Body of pancreas (tissue), 4 donors: ENCODE measurements at places on chromosomes 1 and 21. TPM values are rescaled to one million over a fixed set of nuclear protein-coding genes. Genes with fewer than 3 reads are reported as not detected.
A peak's percentile ranks its signal among the peaks of the same experiment; 100 is the strongest.

DNA sequence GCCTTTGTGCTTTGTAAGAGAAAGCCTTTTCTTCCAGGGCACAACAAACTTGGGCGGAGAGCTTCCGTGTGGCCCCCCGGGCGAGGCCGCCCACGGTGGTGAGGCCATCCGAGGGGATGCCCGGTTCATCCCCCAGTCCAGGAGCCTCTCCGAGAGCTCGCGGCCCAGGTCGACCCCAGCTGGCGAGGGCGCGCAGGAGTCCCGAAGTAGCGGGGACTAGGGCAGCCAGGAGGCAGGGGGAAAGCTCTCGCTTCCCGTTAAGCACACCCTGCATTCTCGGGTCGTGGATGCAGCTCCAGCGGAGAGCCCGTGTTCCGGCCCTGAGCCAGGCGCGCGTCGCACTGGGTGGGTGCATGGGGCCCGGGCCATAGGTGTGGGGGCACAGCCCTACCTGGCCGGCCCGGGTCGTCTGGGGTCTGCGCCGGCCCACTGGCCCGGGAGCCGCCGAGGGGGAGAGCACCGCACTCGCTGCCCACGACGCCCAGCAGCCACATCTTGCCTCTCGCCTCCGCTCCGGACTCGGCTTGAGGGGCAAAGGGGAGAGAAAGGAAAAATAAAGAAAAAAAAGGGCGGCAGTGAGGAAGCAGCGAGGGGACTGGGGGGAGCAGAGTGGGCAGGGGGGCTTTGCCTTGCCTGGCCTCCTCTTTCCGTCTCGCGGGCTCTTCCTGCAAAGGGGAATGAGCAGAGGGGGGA lies 1.8 kb downstream of the RNF220 start:
- peaks cover 35% of the 10 kb centered on the region for H3K4me1 ChIP-seq
- no peak overlapping the region for H3K27ac ChIP-seq
- no peak overlapping the region for H3K4me3 ChIP-seq
- no peaks in the 10 kb centered on the region for H3K36me3 ChIP-seq

GRCh38 chr1:76005765-76006164 lies 68.8 kb upstream of the ST6GALNAC3 start:
- no peaks in the 10 kb centered on the region for H3K4me1 ChIP-seq
- H3K4me3 ChIP-seq = no peak overlapping the region
- H3K27ac ChIP-seq = no peak overlapping the region
- no peak for DNase-seq
- H3K36me3 ChIP-seq = no peaks in the 10 kb centered on the region
- H3K27me3 ChIP-seq = no peaks in the 10 kb centered on the region

- H3K4me1 ChIP-seq = peaks cover 61% of the 10 kb centered on the region
- no peaks in the 10 kb centered on the region for H3K27me3 ChIP-seq
- H3K27ac ChIP-seq = peak overlapping the region; percentile 39
- DNase-seq = no peak
- no peaks in the 10 kb centered on the region for H3K36me3 ChIP-seq
Measured at GRCh38 chr1:39173995-39174380, 30.5 kb upstream of the MACF1 start.

DNA sequence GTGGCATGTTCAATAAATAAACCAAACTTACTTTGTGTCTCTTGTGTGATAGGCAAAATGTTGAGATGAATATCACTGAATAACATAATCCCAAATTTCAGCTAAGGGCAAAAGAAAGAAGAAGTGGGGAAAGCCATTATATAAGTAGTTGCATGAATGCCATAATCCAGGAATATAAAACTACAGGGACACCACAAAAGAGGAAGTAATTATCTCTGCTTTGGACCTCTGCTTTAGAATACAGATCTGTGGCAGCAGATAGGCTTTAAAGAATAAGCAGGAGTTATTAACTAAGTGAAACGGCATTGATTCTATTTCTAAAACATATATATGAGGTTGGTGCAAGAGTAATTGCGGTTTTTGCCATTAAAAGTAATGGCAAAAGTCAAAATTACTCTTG lies 288.5 kb upstream of the SNX7 start:
- no peaks in the 10 kb centered on the region for H3K27me3 ChIP-seq
- no peaks in the 10 kb centered on the region for H3K36me3 ChIP-seq
- H3K4me3 ChIP-seq = no peak overlapping the region
- DNase-seq = no peak

GRCh38 chr1:172145656-172146055 lies 274.8 kb upstream of the C1orf105 start:
- no peaks in the 10 kb centered on the region for H3K27me3 ChIP-seq
- no peak overlapping the region for H3K27ac ChIP-seq
- no peaks in the 10 kb centered on the region for H3K36me3 ChIP-seq
- H3K4me1 ChIP-seq = peaks cover 5% of the 10 kb centered on the region

- H3K4me3 ChIP-seq = no peak overlapping the region
- H3K27ac ChIP-seq = no peak overlapping the region
- no peaks in the 10 kb centered on the region for H3K27me3 ChIP-seq
- DNase-seq = no peak
Measured at GRCh38 chr1:159239551-159240220, 35.0 kb downstream of the ACKR1 start.

GRCh38 chr1:221035662-221036153 lies 156.5 kb downstream of the HLX start:
- DNase-seq = no peak
- H3K36me3 ChIP-seq = no peaks in the 10 kb centered on the region
- H3K27me3 ChIP-seq = no peaks in the 10 kb centered on the region
- no peak overlapping the region for H3K4me3 ChIP-seq
- no peak overlapping the region for H3K27ac ChIP-seq
- H3K4me1 ChIP-seq = no peaks in the 10 kb centered on the region

- H3K36me3 ChIP-seq = no peaks in the 10 kb centered on the region
- DNase-seq = no peak
- no peaks in the 10 kb centered on the region for H3K4me1 ChIP-seq
- no peak overlapping the region for H3K4me3 ChIP-seq
- H3K27me3 ChIP-seq = no peaks in the 10 kb centered on the region
- H3K27ac ChIP-seq = no peak overlapping the region
Measured at GRCh38 chr1:93275634-93276295, 69.9 kb upstream of the DR1 start.

DNA sequence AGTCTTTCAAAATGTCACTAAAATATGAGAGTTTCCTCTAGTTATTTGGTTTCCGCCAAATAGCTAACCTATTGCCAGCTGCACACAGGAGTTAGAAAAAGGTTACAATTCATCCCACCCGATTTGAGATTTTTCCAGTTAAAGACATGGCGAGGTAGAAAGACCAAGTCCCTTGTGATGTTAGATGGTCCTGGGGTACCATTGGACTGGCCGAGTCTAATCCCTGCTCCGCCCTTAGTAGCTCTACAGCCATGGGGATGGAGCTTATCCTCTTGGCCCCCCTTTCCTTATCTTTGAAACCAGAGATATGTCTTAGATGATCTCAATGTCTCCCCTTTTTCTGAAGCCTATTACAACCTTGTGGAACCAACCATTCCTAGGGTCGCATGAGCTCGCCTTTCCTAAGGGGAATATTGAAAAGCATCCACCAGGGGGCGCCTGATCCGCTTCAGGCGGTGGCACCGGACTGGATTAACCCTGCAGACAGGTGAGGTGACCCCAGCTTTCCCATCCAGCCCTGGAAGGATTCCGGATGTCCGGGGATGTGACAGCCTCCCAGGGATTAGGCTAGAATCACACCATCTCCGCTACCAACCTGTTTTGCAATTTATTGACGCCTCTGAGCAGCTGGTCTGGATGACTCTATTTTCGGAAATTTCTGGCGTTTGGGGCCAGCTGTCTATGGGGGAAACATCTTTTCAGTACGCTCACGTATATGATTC lies 68.3 kb upstream of the SIM2 start:
- H3K27me3 ChIP-seq = no peaks in the 10 kb centered on the region
- no peaks in the 10 kb centered on the region for H3K4me1 ChIP-seq
- peak; percentile 66 for DNase-seq
- no peak overlapping the region for H3K27ac ChIP-seq
- no peaks in the 10 kb centered on the region for H3K36me3 ChIP-seq
- H3K4me3 ChIP-seq = no peak overlapping the region

- H3K4me1 ChIP-seq = no peaks in the 10 kb centered on the region
- no peaks in the 10 kb centered on the region for H3K36me3 ChIP-seq
- H3K4me3 ChIP-seq = no peak overlapping the region
- no peaks in the 10 kb centered on the region for H3K27me3 ChIP-seq
- no peak overlapping the region for H3K27ac ChIP-seq
- DNase-seq = no peak
Measured at GRCh38 chr1:178143730-178144690, 50.1 kb downstream of the RASAL2 start.

- H3K27ac ChIP-seq = no peak overlapping the region
- H3K27me3 ChIP-seq = no peaks in the 10 kb centered on the region
- no peak for DNase-seq
- no peak overlapping the region for H3K4me3 ChIP-seq
- H3K36me3 ChIP-seq = no peaks in the 10 kb centered on the region
- no peaks in the 10 kb centered on the region for H3K4me1 ChIP-seq
Measured at GRCh38 chr1:241888232-241888631, 40.2 kb downstream of the EXO1 start.

DNA sequence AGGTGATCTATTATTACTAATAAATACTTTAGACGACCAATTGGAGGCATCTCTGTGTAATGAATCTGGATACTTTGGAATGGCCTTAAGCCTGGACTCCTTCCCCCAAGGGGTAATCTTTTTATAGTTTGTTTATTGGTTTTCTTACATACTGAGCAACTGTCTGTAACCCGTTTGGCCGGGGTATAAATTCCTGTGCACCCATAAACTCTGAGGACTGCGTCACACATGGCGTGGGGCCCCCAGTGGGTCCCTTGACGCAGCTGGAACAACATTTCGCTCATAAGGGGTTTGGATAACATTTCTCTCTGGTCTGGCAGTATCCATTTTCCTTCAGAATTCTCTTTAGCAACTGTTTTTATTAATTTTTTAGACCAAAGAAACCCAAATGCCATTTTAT lies 26.5 kb downstream of the SCCPDH start:
- H3K4me1 ChIP-seq = no peaks in the 10 kb centered on the region
- no peak for DNase-seq
- H3K27me3 ChIP-seq = no peaks in the 10 kb centered on the region
- no peaks in the 10 kb centered on the region for H3K36me3 ChIP-seq

- H3K27ac ChIP-seq = no peak overlapping the region
- H3K4me3 ChIP-seq = no peak overlapping the region
- H3K27me3 ChIP-seq = no peaks in the 10 kb centered on the region
- no peak for DNase-seq
- H3K4me1 ChIP-seq = peaks cover 75% of the 10 kb centered on the region
- no peaks in the 10 kb centered on the region for H3K36me3 ChIP-seq
Measured at GRCh38 chr21:31903896-31904295, 31.1 kb downstream of the HUNK start.

GRCh38 chr1:5453347-5453746 lies 538.9 kb downstream of the NPHP4 start:
- H3K27me3 ChIP-seq = no peaks in the 10 kb centered on the region
- DNase-seq = no peak
- peaks cover 47% of the 10 kb centered on the region for H3K4me1 ChIP-seq
- no peaks in the 10 kb centered on the region for H3K36me3 ChIP-seq
- H3K27ac ChIP-seq = no peak overlapping the region

DNA sequence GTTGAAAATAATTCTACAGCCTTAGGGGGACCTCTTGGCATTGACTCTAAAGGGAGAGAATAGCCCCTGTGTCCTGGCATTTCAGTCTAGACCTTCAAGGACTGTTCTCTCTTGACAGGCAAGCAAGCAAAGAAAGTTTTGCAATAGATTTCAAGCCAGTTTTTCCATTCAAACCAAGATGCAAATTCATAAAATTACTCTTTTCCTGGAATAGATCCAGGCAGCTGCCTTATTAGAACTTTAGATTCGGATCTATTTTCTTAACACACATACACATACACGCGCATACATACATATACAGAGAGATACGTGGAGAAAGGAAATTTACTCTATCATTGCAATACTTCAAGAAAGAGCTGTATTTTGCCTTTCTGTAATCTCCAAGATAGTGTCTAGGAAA lies 129.4 kb downstream of the EDEM3 start:
- no peaks in the 10 kb centered on the region for H3K4me1 ChIP-seq
- H3K4me3 ChIP-seq = no peak overlapping the region
- H3K27ac ChIP-seq = no peak overlapping the region
- no peaks in the 10 kb centered on the region for H3K36me3 ChIP-seq

DNA sequence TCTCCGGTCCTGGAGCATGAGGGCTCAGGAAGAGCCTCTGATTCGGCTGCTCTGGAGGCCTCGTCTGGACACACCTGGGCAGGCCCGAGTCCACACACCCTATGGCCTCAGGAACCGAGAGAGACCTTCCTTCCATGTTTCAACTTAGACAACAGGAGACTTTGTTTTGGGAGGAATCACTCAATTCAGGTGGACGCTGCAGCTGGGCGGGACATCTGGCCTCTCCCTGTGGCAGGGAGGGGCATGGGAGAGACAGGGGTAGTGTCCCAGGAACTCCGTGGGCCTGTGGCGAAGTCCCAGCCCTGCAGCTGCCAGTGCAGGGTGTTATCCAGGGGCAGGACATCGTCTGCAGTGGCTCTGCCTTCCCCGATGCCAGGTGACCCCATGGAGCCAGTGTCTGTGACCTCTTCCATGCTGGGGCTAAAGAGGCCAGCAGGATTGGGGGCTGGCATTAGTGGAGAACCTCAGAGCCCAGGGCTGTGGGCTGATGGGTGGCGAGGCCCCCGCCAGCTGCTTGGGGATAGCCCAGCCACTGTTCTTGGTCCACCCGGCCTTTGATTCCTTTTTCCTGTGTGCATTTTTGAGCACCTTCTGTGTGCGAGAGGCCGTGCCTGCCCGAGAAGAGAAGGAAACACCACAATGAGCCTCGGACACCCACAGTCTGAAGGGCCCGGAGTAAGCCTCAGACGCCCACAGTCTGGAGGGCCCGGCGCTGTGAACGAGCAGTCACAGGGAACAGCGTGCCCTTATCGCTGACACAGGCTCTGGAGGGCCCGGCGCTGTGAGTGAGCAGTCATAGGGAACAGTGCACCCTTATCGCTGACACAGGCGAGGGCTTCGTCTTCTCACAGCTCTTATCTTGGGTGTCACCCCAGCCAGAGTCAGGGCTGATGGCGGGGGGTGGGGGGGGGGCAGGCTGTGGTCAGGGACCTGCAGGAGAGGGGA lies 6.2 kb downstream of the COL18A1 start:
- no peaks in the 10 kb centered on the region for H3K27me3 ChIP-seq
- H3K4me3 ChIP-seq = no peak overlapping the region
- no peaks in the 10 kb centered on the region for H3K36me3 ChIP-seq
- DNase-seq = peak; percentile 24
- no peak overlapping the region for H3K27ac ChIP-seq
- H3K4me1 ChIP-seq = peaks cover 65% of the 10 kb centered on the region

GPR37L1 gene
- total RNA-seq = not detected

MROH9 gene
- total RNA-seq = not detected

IGSF3 gene
- 5.2 TPM for total RNA-seq
